ENCODE measurements at places on chromosomes 7 and 10.

DNA sequence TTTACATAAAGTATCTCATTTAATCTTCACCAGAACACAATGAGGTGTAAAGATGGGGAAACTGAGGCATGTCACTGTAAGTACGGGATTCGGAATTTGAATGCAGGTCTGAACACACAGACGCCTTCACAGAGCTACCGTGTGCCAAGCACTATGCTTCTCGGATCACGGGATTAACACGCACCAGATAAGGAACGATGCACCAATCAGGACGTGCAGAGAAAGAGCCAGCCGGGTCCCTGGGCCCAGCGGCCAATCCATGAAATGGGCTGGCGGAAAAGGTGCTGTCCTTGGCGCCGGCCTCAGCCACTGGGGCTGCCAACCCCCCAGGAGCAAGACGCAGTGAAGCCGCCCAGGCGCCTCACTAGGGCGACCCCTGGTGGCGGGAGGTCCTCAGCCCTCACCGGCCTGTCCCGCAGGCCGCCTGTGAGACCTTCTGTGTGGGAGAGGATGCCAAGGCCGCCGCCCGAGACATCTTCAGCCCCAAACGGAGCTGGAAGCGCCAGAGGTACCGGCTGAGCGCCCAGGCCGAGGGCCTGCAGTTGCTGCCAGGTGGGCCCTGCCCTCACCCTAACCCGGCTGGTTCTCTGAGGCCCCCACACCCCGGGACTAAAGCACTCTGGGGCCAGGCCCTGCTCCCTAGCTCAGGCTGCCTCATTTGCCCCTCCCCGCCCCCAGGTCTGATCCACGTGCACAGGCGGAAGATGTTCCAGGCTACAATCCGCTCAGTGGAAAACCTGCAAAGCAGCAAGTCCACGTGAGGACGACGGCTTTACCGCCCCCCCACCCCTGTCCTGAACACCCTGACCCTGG lies 15.6 kb downstream of the ATG9B start:
- peak overlapping the region; percentile 39 for H3K4me3 ChIP-seq
- H3K27me3 ChIP-seq, result no peaks in the 10 kb centered on the region
- no peaks in the 10 kb centered on the region for H3K4me1 ChIP-seq
- H3K27ac ChIP-seq, result no peak overlapping the region
- peak; percentile 75 for DNase-seq

GRCh38 chr10:110530131-110530831 lies 32.6 kb downstream of the DUSP5 start:
- H3K27ac ChIP-seq, result no peak overlapping the region
- H3K4me3 ChIP-seq, result peak overlapping the region; percentile 11
- no peaks in the 10 kb centered on the region for H3K36me3 ChIP-seq
- DNase-seq, result peak; percentile 67

GRCh38 chr10:99965700-99966099 lies 44.0 kb downstream of the DNMBP start:
- H3K4me1 ChIP-seq, result no peaks in the 10 kb centered on the region
- H3K36me3 ChIP-seq, result no peaks in the 10 kb centered on the region
- no peak for DNase-seq
- no peak overlapping the region for H3K27ac ChIP-seq
- H3K4me3 ChIP-seq, result no peak overlapping the region

DNA sequence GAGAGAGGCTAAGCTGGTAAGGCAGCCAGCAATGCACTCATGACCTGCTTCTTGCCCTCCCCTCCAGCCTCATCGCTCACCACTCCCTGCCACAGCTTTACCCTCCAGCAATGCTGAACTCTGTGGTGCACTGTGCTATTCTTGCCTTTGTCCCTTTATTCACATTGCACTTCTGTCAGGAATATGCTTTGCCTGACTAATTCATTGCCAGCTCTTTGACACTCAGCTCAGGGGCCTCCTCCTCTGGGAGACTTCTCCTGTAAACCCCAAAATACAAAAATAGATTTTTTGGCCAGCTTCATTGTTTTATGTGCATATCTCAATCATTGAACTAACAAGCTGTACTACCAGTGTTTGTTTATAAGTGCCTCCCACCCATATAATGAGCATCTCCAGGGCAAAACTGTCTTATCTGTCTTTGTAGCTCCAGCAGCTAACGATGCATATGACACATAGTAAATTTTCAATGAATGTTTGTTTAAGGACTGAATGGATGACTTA lies 8.2 kb downstream of the CNNM1 start:
- H3K27ac ChIP-seq, result no peak overlapping the region
- no peaks in the 10 kb centered on the region for H3K36me3 ChIP-seq
- no peaks in the 10 kb centered on the region for H3K4me1 ChIP-seq
- H3K4me3 ChIP-seq, result no peak overlapping the region

GRCh38 chr7:111138193-111138569 lies 47.3 kb downstream of the LRRN3 start:
- no peak overlapping the region for H3K27ac ChIP-seq
- H3K27me3 ChIP-seq, result no peaks in the 10 kb centered on the region
- DNase-seq, result no peak
- H3K36me3 ChIP-seq, result no peaks in the 10 kb centered on the region

DNA sequence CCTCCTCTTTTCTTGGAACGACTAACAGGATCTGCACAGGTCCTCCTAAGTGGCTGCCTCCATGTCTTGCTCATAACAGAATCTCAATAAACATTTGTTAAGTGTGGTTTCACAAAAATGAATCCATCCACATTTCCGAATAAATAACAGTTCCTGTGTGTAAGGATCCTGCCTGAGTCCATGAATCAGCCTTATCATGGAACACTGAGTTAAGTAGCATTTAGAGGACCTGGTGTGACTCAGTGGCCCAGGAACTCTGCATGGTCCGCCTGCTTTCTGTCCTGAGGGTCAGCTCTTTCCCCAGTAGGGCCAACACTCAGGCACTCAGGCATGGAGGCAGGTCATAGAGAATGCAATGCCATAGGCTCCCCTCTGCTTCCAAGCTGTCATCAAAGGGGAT lies 15.8 kb upstream of the C10orf90 start:
- no peaks in the 10 kb centered on the region for H3K36me3 ChIP-seq
- no peak overlapping the region for H3K4me3 ChIP-seq
- no peaks in the 10 kb centered on the region for H3K27me3 ChIP-seq
- no peaks in the 10 kb centered on the region for H3K4me1 ChIP-seq
- H3K27ac ChIP-seq, result no peak overlapping the region
- no peak for DNase-seq

DNA sequence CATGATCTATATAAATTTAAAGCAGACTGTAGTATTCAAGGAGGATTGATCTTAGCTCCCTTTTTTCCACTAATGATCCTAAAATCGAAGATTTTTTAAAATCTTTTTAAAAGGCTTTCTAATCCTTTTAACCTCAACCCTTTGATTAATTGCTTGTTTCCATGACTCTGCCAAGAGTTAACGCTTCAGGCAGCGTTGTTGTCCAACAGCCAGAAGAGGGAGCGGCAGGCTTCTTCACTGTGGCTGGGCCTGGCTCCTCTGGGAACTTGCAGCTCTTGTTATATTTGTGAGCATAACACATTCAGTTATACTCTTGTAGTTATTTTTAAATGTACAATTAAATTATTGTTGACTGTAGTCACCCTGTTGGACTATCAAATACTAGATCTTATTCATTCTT lies 26.3 kb downstream of the CRCP start:
- DNase-seq, result peak; percentile 67
- H3K27me3 ChIP-seq, result no peaks in the 10 kb centered on the region
- no peaks in the 10 kb centered on the region for H3K4me1 ChIP-seq
- no peak overlapping the region for H3K4me3 ChIP-seq
- H3K27ac ChIP-seq, result no peak overlapping the region

- no peak overlapping the region for H3K4me3 ChIP-seq
- H3K27ac ChIP-seq, result no peak overlapping the region
- no peak for DNase-seq
- no peaks in the 10 kb centered on the region for H3K27me3 ChIP-seq
- H3K4me1 ChIP-seq, result peaks cover 14% of the 10 kb centered on the region
Measured at GRCh38 chr7:133052826-133053225, 29.1 kb downstream of the CHCHD3 start.
